ENCODE measurements at places on chromosomes 4 and X. TPM values are rescaled to one million over a fixed set of nuclear protein-coding genes. Genes with fewer than 3 reads are reported as not detected.

BEX2 gene
- 162 TPM for total RNA-seq

IBSP gene
- not detected for total RNA-seq

DNA sequence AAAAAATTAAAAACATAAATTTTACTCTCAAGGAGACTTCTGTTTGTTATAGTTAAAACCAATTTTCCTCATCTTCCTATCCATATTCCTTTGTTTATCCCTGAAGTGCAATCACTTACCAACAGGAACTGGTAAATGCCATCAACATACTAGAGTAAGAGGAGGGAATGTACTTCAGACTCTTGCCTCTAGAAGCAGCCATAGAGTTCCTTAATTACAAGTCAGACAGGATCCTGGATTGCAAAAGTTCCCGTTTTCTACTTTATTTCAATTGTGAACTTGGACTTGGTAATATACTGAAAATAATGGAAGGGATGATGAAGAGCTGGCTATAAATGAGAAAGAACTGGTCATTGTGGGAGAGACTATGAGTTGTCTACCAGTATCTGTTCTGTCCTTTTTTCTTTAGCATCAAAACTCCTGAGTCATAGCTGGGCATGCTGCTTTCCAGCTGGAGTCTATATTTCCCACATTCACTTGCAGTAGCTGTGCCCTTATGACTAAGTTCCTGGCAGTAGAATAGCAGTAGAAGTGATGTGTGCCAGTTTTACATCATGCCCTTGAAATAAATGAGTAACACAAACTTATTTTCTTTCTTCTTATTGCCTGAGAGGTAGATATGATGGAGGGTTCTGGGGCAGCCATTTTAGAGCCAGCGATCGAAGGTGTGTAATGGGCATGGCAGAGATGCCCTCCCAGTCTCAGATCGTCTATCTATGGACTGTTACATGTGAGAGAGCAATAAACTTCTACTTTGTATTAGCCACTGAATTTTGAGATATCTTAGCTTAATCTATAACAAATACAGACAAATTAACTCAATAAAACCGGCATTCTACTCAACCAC, 26.8 kb upstream of the SPARCL1 start:
- no peak for ATAC-seq

DNA sequence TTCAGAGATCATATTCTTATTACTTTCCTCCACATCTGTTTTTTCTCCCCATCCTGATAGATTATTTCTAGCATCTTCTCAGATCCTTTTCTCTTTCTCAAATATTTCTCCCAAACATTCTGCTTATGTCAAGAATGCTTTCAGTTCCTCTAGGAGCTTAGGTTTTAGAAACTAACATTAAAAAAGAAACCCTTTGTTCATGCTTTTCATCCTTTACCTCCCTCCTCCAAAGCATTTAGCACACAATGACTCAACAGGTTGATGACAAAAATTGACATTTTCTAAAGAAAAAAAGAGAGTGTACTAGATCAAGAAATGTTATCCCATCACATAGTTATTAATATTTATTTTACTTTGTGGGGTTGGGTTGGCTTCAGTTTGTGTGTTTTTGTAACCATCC, 16.5 kb upstream of the ALB start:
- no peak for ATAC-seq

DNA sequence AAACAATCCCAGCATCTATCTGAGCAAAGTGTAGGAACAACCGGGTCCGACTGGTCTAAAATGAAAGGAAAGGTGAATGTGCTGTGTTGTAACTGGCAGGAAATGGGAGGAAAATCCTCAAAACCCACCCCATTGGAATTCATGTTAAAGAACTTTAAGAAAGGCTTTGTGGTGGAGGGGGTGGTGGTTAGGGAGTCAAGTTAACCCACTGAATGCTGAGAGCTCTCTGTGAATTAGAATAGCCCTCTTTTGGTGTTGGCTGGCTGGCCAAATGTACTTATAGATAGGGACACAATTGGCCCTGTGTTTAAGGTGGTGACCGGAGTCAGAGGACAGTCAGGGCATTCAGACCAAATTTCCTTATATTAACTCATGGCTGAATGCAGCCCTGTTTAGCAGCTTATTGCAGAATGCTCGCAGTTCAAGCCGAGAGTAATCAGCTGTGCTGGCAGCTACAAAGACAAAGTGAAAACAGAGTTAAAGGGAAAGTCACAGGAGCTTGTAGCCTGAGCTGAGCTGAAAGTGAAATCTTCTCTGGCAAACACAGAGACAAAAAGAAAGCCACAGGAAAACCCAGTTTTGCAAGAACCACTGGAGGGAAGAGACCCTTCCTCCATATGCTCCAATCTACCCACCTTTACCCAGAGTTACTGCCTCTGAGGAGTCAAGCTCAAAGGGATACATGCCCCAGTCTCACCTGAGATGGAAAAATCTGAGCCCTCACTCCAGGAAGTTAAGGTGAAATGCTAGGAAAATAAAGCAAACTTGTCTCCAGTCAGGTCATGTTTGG, 38.5 kb upstream of the UGT2B7 start:
- peak; percentile 73 for ATAC-seq

DNA sequence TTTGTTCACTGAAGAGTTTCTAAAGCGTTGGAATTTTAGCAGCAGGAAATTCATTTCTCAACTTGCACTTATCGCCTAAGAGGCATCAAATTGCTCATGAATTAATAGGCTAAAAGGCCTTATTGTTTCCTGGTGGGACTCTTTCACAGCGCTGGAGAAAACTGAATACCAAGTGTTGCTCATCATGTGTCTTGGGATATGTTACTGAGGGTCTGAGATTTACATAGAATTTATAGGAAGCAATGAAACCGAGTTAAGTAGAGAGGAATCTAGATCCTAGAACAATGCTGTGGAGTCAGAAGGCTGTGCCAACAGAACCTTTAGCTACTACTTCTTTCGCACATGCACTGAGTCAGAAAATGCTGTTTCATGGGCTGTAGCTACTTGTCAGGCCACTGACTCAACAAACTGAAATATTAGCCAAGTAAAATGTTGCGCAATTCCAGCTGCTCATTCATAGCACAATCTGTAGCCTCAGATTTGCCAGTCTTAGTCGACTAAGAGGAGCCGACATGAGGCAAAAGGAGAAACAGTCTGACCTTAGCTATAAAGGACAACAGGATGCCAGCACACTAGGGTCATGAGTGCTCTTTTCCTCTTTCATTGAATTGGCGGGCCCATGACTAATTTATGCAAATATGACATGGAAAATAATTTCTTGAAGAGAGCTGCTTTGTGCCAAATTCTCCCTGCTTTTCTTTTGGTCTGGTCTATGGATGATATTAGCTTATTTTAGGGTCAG, 35.9 kb upstream of the CXCL8 start:
- peak; percentile 63 for ATAC-seq

PAGE2 gene
- total RNA-seq: not detected

GRCh38 chrX:44267116-44267515, 76.4 kb downstream of the EFHC2 start:
- ATAC-seq: no peak

DNA sequence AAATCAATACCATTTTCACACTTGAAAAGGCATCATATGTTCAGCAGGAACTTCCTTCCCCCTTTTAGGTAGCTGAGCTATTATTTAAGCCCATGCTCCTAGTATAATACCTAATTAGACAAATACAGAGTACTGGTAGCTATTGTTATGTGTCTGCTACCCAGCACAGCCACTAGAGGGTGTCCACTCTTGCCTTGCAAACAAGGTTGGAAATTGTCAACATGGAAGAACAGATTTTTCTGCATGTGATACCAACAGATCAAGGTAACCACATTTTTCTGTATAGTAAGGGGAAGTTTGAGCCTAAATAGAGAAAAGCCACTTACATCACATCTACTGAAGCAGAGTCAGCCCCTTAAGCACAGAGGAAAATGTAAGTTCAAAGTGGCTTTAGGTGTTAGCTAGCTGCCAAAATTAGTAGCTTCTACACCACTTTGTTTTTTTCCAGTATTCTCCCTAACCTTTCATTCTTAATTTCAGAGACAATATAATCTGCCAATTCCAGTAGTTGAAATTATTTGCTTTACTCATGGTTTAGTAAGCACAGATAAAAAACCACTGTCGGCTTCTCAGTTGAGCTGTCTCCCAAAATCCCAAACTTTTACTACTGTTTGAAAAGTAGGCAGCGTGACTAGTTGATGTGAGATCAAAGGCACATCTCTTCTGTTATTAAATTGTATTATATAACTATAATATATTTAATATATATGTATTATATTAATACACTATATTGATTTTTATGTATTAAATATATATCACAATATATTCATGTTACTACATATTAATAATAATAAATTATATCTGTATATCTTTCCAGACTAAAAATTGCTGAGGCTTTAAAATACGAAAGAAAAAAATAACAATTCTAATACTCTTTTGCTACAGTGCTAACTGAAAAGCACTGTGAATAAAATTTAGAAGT, 38.2 kb downstream of the EDNRA start:
- no peak for ATAC-seq

GRCh38 chrX:17030092-17030491, 83.6 kb downstream of the REPS2 start:
- no peak for ATAC-seq

- ATAC-seq: no peak
Observed at GRCh38 chrX:50002067-50002714, 79.8 kb downstream of the CLCN5 start.

DNA sequence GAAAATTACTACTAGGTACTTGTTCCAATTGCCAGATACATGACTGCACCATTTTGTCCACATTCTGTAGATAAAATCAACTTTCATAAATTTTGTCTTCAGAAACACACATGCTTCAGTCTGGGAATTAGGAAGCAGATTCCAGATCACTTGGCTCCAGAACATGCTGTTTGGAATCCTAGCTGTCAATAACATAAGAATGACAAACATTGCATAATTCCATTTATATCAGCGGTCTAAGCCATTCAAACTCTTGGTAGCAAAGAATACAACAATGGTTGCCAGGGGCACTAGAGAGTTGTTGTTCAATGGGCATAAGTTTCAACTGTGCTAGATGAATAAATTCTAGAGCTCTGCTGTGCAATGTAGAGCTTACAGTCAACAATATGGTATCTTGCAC, 1112.1 kb upstream of the AGA start:
- no peak for ATAC-seq
